ENCODE measurements at places on chromosomes 1 and 21. TPM values are rescaled to one million over a fixed set of nuclear protein-coding genes. Genes with fewer than 3 reads are reported as not detected.

DNA sequence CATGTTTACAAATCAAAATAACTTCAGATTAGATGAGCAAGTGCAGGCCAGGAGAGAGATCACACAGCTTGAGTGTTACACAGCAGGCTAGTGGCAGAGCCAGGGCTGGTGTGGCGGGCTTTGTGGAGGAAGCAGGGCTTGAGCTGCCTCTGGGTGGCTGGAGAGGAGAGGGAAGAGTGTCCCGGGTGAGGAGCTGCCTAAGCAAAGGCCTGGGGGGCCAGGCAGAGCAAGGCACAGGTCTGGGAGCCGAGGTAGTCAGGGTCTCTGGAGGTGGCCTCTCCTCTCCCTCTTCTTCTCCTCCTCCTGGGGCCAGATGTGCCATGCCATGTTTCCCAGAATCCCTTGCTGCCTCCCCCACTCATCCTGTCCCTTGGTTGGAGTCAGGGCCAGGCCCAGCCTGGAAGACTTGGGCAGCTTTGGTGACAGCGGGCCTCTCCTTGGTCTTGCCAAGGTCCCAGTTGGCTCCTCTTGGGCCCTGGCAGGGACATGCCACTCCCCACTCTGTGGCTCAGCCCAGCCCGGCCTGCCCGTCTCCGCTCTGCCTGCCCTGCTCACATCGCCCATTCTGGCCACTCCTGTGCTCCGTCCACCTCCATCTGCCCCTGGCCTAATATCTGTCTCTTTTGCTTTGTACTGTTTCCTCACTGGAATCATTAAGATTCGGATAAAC lies 70.3 kb downstream of the PTPRU start:
- no peak for DNase-seq

DNA sequence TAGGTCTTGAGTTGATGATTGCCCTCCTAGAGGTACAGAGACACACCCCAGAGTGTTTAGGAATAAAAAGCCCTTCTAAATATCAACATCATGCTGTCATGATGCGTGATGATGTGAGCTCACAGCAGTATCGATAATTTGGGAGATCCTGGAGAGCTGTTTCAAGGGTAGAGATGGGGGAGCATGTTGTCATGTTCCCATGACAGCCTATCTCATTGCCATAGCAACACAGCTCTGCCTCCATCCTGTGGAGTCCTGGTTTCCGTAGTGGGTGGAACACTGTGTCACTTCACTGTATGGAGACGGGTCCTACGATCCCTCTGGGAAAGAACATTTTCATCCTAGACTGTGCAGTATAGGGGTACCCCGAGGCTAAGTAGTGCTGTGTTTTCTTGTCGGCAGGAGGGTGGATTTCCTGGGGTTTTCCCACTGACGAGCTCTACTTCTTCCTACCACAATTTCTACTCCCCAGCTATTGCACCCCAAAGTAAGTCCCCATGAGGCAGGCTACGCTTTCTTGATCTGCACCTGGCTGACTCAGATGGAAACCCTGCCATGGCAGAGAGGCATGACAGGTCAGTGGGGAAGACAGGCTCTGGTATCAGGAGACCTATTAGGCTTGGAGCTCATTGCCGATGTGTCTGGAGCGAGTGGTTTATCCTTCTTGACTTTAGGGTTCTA lies 7.2 kb downstream of the KISS1 start:
- DNase-seq = no peak

DNA sequence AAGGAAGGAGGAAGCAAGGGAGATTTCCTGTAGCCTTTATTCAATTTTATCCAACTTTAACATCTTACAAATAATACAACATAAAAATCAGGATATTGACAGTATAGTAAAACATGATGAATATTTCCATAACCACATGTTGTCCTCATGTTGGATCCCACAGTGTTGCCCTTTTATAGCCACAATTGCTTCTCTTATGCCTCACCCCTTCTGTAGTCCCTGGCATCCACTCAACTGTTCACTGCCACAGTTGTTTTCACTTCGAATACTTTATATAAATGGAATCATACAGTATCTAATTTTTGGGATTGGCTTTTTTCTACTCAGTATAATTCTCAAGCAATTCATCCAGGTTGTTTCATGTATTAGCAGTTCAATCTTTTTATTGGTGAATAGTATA lies 44.8 kb downstream of the SRSF11 start:
- DNase-seq = no peak

DNA sequence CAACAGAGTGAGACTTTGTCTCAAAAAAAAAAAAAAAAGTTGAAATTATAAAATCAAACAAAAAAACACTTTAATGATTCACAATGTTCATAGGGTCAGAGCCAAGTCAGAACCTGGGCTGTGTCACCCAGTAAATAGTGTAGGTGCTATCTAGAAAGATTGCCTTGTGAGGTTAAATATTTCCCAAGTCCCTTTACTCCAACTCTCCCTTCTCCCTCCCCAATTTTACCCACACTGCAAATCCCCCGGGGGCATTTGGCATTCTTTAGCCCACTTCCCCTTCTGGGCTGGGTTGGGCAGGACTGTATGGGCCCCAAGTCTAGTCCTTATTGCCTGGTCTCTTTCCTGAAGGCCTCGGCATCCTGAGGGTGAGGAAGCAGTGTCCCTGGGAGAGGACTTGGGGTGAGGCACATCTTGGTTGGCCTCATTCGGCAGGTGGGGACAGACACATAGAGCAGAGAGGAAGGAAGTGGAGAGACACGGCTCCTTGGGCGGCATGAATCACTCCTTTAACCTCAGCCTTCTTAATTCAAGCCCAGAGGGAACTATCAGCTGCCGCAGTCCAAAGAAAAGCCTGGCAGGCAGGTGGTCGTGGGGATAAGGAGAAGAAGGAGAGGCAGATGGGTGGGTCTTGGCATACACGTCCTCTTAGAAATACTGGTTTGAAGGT lies 8.2 kb downstream of the ADORA1 start:
- no peak for DNase-seq

DNA sequence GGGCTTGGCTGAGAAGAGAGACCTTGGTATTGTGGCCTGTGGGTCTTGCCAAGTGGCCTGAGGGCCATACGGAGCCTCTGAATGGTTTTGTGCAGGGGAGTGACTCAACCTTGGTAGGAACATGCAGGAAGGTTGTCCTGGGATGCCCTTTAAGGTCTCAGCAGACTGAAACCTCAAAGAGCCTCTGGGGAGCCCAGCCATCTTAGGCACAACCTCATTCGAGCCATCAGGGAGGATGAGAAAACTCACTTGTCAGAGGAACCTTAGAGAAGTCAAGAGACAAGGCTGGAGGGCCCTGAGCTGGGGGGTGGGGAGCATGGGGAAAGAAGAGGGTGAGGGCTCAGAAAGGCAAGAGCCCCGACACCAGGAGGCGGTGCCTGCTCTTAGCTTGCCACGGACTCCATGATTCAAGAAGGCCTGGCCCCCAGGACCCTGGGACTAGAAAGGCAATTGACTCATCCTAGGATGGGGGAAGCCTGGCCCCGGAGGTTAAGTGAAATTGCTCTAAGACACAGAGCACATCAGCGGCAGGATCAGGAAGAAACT lies 13.0 kb downstream of the IFI6 start:
- no peak for DNase-seq

Gene RPTN
- polyA plus RNA-seq = not detected

Gene RSPH1
- polyA plus RNA-seq = 0.50 TPM

All from muscle of back (tissue), 13 donors.